Heart right ventricle (tissue), 16 donors: ENCODE measurements at places on chromosomes 13 and 19. TPM values are rescaled to one million over a fixed set of nuclear protein-coding genes. Genes with fewer than 3 reads are reported as not detected.

DNA sequence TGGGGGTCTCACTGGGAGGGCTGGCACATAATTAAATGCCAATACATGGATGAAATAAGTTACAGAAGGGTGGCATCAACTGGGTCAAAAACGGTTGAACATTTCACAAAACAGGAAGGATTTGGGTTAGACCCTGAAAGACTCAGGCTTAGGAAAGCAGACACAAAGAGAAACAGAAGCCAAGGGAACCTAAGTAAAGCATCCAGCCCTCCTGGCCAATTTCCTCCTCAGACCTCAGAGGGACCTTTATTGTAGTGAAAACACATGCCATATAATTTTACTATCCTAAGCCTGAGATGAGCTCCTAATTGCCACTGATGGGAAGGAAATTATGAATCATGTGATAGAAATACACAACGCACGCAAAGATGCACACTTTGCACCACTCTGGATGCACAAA lies 12.1 kb upstream of the CEACAM3 start:
- no peak for DNase-seq

- DNase-seq = no peak
These were observed 298.8 kb downstream of the LMO7 start for GRCh38 chr13:75934889-75935288.

DNA sequence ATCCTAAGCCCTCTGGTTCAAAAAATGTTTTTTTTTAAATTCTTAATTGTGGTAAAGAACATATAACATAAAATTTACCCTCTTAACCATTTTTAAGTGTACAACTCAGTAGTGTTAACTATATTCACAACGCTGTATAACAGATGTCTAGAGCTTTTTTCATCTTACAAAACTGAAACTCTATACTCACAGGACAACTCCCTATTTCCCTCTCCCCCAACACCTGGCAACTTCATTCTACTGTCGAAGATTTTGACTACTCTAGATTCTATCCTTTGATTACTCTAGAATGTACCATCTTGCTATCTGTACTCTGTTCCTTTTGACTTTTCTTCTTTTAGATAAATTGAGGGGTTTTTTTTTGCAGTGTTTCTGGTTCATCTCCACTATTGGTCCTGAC lies 200.4 kb downstream of the KLF12 start:
- DNase-seq = no peak

Gene CRLF1
- 3.1 TPM for total RNA-seq

Gene ZBTB45
- total RNA-seq = 10.0 TPM
